ENCODE measurements at places on chromosomes 5 and 9.

DNA sequence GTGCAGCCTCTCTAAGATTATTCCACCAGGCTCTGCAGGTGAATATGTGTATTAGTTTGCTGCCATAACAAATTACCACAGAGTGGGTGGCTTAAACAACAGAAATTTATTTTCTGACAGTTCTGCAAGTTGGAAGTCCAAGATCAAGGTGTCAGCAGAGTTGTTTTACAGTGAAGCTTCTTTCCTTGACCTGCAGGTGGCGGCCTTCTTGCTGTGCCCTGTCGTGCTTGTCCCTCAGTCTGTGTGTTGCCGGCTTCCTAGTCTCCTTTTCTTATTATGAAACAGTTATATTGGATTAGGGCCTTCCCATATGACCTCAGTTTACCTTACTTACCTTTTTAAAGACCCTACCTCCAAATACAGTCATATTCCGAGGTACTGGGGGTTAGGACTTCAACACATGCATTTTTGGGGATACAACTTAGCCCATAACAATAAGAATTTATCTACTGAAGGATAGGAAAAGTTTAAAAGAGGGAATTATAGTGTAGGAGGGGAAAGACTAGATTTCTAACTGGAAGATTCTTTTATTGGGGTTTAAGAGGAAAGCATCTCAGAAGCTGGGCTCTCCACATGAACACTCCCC lies 97.4 kb downstream of the OSTF1 start:
- no peak for DNase-seq

GRCh38 chr5:137344723-137345322 lies 154.3 kb downstream of the SPOCK1 start:
- DNase-seq = no peak

DNA sequence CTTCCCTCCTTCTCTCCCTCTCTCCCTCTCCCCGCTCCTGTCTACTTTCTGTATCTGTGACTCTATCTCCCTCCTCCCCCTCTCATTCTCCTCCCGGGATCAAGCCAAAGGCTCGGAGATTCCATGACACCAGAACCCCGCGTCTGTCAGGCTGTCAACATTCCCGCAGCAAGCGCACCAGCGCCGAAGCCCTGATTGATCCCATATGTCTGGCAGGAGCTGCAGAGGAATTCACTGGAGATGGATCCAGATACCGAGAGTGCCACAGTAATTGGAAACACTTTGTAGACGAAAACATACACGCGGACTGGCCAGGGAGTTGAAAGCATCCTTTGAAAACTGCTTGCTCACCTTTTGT lies 300 bp upstream of the SVEP1 start:
- no peak for DNase-seq

GRCh38 chr9:101620452-101620851 lies 25.7 kb upstream of the PPP3R2 start:
- no peak for DNase-seq

- DNase-seq = no peak
Measured at GRCh38 chr9:134618833-134619447, 22.7 kb upstream of the COL5A1 start.

GRCh38 chr9:7265181-7265580 lies 507.4 kb downstream of the KDM4C start:
- DNase-seq = no peak

DNA sequence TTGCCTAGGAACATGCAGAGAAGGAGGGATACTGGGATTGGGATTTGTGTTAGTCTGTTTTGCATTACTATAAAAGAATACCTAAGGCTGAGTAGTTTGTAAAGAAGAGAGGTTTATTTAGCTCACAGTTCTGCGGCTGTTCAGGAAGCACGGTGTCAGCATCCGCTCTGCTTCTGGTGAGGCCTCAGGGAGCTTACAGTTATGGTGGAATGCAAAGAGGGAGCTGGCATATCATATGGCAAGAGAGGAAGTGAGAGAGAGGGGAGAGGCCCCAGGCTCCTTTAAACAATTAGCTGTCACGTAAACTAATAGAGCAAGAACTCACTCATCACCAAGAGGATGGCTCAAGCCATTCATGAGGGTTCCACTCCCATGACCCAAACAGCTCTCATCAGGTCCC lies 27.0 kb downstream of the IL12B start:
- no peak for DNase-seq

GRCh38 chr5:169336242-169336641 lies 35.3 kb upstream of the SLIT3 start:
- DNase-seq = no peak

DNA sequence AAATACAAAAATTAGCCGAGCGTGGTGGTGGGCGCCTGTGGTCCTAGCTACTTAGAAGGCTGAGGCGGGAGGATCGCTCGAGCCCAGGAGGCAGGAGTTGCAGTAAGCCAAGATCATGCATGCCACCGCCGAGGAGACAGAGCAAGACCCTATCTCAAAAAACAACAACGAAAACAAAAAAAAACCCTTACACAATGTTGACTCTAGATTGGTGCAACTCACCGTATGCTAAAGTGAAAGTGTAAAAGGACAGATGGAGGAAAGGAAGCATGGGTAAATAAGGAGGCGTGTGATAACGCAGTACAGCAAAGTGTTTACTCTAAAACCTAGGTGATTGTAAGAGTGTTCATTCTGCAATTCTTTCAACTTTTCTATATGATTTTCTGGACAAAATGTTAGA lies 15.9 kb upstream of the RUFY1 start:
- DNase-seq = no peak

DNA sequence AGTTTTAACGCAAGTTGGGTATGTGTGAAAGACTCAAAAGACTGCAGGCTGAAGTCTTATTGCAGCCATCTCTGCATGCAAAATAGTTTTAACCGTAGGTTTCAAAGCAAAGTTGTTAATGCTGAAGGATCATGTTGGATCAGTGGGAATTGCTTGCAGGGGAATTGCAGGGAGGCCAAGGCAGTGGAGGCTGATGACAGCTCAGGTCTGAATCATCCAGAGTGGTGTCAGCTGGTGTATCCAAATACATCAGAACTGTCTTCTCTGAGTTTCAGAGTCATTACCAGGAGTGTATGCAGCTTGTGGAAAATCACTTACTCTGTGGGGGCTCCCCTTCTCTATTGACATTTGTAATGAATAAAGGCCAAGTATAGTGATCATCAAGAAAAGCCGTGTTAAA lies 435.7 kb downstream of the SH3GL2 start:
- DNase-seq = no peak

DNA sequence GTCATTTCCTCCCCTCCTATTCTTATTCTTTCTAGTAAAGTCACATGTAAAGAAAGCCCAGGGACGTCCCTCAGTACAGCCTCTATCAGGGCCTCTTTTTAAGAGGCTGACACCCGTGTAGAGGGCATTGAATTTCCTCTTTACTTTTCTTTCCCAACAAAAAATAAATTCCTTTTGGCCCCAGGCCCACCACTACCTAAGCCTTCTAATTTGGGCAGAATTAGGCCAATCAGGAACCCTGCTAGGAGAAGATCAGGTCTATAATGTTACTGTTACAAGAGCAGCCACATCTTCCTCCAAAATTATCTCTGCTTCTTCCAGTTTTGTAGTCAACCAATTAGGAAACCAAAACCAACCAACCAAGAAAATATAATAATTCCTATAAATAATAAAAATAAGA lies 189.6 kb upstream of the NREP start:
- DNase-seq = no peak

- no peak for DNase-seq
Measured at GRCh38 chr9:126880947-126881332, 20.5 kb downstream of the ZBTB34 start.

- DNase-seq = no peak
Measured at GRCh38 chr5:172188893-172189692, 1.1 kb upstream of the STK10 start.

GRCh38 chr9:98226957-98227356 lies 28.5 kb downstream of the TBC1D2 start:
- no peak for DNase-seq

- no peak for DNase-seq
Measured at GRCh38 chr5:139985290-139985689, 57.8 kb downstream of the NRG2 start.

DNA sequence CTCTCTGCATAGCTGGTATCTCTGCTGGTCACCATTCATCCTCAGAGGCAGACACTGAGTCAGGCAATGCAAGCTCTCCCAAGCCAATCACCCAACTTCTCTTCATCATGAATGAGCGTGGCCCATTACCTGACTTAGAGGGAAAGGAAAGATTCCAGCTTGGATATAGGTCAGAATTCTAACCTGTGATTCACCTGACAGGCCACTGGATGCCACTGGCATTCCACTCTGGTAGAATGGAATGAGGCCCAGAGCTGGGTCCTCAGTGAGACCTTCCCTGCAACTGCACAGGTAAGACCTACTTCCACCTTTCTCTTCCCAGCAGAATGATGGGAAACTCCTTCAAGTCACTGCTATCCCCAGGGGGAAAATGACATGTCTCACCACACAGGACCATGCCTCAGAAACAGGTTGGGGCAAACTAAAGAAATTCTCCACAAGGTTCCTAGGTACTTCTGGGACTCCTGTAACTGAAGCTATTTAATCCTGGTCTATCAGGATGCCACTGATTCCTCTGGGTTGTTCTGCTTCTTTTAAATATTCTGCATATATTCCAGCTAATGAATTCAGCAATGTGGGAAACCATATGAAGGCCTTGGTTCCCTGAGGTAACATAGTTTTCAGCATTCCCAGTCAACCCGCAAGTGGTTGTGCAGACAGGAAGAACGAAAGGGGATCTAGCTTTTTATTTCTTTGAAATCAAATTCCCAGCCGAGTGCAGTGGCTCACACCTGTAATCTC lies 62.0 kb downstream of the SUSD1 start:
- DNase-seq = no peak

DNA sequence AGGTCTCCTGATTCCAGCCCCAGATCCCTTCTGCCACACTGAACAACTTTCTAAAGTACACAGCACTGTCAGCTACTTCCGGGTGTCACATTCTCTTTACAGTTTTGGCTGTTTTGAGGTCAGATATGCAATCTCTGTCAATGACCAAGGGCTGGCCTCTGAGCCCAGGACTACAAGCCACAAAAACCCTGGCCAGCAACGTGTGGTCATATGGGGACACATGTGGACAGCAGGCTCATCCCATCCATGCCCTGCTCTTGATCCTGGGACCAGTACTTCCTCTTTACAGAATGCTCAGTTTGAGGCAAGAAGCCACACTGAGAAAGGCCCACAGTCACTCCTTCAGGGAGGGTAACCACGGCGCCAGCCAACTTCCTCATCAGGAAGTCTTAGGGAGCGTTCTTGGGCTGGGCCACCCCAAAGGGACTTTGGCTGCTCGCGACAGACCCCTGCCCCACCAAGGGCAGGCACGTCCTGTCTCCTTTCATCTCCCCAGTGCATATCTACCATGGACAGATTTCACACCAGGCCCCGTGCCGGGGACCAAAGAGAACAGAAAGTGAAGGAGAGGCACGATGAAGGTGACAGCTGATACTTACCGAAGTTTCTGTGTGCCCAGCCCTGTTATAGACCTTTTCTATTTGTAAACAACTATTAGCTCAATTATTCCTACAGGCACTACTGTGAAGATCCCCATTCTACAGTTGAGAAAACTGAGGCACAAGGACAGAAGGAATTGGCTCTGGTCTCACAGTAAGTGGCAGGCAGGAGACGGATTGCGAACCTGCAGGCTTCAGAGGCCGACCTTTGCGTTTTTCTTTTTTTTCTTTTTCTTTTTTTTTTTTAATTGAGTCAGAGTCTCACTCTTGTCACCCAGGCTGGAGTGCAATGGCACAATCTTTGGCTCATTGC lies 37.3 kb downstream of the STK10 start:
- no peak for DNase-seq

DNA sequence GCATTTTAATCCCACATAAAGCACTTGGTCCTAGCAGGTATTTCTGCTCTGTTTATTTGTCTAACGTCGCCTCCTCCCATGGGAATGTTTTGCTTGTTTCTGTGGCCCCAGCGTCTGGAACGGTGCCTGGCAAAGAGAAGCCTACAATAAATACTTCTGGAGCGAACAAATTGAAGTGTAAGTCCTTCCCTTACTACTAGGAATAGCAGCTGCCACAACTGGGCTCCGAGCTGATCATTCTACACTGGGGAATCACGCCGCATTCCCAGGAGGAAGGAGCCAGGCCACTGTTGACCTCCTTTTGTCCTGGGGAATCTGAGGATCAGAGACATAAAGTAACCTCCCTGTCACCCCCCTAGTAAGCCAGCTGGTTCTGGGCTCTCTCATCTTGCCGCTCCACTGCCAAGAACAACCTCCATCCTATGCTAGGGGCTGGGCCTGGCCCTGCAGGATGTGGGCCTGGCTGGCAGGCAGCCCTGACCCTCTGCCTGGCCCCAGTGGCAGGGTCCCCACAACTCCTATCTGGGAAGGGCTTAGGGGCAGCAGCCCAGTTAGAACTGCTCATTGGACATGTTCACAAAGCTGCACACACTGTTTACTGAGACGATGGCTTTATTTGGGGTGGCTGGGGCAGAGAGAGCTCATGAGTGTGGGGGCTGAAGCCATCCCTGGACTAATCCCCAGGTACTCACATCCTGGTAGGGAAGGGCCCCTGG lies 82.8 kb downstream of the GTF3C4 start:
- no peak for DNase-seq

DNA sequence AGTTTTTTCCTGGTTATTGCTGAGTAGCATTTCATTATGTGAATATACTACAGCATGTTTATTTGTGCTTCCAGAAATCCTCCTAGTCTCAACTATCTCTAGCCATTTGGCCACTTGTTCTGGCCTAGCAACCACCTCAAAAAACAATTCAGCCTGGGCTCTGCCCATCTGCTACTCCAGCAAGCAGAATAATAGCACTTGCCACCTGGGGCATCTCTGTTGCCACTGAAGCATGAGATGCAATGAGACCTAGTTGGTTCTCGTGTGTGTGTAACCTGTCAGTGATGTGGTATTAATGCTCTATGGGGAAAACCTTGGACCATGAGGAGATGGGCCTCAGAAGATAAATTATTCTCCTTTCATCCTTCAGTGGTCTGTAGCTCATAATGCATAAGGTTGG lies 129.5 kb downstream of the RNF180 start:
- no peak for DNase-seq

- DNase-seq = no peak
Measured at GRCh38 chr5:134236318-134236717, 10.4 kb upstream of the PPP2CA start.

DNA sequence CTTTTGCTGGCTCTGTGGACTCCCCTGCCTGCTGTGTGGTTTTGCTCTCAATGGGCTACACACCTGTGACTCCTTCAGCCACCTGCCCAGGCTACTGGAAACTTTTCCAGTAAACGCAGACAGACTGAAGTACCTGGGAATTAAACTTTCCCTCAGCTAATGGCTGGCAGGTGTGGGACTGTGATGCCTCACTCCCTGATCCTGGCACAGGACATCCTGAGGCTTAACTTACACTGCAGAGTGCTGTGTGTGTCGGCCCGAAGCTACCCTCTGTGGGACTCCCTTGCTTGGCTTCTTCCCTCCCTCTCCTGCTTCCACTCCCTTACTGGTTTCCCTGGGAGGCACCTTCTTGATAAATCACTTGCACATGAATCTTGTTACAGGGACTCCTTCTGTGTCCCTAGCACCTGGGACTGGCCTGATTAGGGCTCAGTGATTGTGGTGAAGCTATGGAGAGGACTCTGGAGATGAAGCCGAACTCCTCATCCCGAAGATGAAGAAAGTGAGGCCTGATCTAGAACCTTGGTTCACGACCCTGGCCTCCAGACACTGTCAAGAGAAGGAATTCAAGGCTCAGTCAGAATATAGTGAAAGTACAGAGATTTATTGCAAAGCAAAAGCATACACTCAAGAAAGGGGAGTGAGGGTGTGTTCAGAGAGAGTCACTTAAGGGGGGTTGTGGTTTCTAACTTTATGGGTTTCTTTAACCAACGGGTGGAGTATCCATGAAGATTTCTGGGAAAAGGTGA lies 113.4 kb upstream of the ALDH1B1 start:
- DNase-seq = no peak

GRCh38 chr9:24144796-24145195 lies 318.8 kb upstream of the ELAVL2 start:
- no peak for DNase-seq
